ENCODE measurements at places on chromosomes 3 and 15.

DNA sequence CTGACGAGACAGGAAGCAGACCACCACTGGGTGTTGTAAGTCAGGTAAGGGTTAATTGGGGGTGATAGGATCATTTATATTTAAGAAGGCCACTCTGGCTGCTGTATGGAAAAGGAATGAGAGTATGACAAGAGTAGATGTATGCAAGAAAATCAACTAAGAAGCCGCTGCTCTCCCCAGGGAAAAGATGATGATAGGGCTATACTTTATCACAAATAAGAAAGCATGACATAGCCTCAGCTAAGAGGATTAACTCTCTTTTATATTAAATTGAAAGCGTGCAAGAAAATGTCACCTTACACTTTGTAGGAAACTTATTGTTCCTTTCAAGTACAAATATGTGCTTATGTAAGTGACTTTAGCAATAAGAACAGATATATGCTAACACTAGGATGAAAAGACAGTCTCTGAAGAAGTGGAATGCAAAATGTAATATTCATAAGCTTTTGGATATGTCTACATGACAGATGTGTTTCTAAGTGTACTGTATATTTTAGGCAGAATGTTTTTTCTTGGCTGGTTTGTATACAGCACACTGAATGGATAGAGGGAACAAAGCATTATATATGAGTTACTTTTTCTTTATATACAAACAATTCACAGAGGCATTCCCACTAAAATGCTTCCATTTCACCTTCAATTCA is 8.7 kb upstream of the NDUFB4 start:
- DNase-seq: no peak

DNA sequence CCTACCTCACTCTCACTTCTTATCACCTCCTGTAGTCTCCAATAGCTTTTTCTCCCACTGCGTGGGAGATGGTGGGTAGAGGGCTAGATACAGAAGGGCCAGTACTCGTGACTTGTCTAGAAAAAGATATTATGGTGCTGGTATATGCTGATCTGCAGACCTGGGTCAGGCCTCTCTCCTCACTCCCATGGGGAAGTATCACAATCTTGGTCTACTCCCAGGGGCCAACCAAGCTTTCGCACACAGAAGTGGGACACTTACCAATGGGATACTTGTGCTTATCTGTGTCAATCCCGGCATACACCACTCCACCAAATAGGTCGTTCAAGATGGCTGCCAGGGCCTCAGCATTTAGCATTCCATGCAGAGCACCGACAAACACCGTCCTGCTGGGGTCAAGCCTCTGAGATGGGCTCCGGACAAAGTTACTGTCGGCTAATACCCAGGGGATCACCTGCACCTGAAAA is 9.0 kb upstream of the RPS17 start:
- DNase-seq: no peak

- DNase-seq: no peak
Measured at GRCh38 chr3:29565236-29565635, 284.4 kb downstream of the RBMS3 start.

DNA sequence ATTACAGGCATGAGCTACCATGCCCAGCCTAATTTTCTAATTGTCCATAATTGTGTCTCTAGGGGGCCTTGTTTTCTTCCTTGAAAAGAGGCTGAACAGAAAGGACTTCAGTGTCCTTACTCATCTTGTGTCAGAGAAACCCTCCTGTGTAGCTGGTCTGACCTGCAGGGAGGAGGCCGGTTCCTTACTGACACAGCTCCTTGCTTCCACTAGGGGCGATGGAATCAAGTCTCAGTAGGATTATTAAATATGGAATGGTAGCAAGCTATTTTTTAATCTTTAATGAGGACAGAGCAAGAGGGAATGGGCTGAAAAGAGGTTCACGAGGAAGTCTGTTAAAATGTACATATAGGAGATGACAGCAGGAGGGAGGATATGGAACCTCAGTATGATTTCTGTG is 8.6 kb downstream of the LPCAT4 start:
- no peak for DNase-seq

DNA sequence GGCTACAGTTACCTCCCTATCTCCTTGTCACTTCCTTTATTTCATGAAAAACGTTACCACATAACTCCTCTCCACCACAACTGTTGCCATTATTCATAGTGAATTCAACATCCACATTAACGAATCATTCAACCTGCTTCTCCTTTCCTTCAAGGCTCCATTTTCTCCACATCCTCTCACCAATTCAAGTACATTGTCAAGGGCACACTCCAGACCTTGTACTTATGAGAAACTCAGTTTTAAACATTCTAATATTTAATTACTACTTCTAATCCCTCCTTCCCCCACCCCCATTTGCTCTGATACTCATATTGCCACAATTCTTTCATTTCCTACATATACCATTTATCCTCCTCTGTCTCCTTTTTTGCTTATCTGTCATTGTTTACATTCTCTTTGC is 871.2 kb downstream of the TUSC7 start:
- no peak for DNase-seq

- DNase-seq: no peak
Measured at GRCh38 chr15:71332431-71333004, 217.2 kb downstream of the THSD4 start.

DNA sequence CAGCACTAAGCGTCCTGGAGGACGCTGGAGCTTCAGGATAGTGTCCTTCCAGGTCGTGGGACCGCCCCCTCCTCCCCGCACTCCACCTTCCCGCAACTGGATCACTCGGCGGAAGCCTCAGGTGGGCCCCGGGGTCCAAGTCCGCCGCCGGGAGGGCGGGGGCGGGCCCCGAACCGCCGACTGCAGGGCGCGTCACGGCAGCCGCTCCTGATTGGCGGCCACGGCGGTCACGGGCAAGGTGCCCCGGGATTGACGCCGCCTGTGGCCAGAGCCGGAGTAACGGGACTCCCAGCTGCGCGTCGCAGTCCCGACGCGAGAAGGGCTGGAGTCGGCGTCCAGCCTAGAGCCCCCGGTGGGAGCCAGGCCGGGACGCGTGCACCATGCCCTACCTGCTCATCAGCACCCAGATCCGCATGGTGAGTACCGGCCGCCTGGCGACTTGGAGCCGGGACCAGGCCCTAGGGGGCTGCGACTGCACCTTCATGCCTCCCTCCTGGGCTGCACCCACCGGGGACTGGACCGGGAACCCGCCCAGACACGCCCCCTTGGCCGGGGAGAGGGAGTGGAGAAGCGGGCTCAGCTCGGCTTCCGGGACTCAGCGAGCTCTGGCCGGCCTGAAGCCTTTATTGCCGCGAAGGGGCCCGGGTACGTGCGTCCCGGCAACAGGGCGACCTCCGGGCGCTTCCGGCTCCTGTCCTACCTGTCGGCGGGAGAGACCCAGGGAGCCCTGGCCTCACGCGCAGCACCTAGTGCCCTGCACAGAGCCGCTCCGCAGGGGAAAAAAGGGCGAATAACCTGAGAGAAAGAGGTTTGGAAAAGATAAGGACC is at the start of gene GCHFR:
Gene GCHFR (plus strand): TSS at position 268 of the 828 bp plus-strand sequence. CDS start 113 bp downstream, at position 381.
- DNase-seq: no peak

- DNase-seq: no peak
Measured at GRCh38 chr15:73923488-73924164, 2.6 kb upstream of the LOXL1 start.
